Left renal cortex interstitium (tissue), 4 donors: ENCODE measurements at places on chromosomes 3 and 15. TPM values are rescaled to one million over a fixed set of nuclear protein-coding genes. Genes with fewer than 3 reads are reported as not detected.

DNA sequence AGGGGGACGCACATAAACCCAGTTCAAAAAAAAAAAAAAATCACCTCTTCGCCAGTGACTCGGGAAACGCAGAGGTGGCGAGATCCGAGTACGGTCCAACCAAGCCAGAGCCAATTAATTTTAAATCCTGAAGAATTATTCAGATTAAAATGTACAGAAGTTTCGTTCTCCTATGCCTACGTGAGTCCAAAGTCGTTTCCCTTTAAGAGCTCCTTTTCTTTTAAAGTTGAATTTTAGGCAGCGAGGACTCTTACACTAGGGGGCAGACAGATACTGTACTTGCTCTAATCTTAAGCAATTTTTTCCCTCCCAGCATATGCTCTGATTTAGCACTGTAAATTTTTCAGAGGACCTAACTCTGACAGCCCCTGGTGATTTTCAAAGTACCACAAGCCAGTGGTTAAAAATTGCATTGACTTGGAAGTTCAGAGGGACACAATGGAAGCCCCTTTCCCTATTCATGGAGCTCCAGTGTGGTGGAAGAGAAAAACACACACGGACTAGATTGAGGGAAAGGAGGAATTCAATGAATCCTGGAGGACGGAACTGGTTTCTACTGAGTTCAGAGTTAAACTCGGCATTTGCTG is 3.3 kb upstream of the NR2F2 start:
- peak; percentile 82 for DNase-seq

DNA sequence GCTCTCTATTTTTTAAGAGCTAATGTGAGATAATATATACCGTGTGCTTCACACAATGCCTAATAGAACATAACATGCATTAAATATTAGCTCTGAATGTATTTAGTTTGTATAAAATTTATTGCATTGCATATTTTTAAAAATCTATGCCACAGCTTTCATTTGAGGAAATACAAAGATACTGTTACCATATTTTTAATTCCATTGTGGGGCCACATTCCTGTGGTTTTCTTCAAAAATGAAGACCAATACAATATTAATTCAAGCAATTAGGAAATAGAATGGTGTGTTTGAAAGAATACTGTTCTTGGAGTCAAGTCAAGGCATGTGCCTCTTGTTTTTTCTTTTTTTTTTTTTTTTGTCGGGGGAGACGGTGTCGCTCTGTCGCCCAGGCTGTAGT is 95.4 kb upstream of the CADPS start:
- no peak for DNase-seq

DNA sequence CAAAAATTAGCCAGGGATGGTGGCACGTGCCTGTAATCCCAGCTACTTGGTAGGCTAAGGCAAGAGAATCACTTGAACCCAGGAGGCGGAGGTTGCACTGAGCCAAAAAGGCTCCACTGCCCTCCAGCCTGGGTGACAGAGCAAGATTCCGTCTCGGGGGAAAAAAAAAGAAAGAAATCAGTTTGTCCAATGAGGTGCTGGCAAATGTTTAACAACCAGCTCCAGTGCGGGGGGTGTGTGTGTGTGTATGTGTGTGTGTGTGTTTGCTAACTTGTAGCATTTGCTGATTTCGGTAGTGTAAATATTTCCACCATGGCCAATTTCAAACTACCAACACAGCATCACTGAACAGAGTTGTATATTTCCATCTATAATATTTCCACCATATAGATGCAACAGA is 23.8 kb upstream of the IDH2 start:
- DNase-seq, result no peak

DNA sequence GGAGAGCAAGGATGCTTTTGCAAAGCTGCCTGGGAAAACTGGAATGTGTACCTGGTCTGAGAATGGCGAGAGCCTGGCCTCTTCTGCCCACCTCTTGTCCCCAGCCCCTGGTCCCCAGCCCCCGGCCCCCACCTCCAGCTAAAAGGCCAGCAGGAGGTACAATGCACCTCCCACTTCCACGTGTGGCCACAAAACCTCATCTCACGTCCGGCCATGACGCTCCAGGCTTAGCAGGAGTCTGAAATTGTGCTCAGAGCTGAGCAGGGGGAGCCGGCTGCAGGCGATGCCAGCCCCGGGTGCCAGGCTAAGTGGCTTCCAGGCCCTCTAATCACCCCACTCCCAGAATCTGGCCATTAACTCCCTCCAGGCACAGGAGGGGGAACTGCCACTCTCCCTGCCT is 83.1 kb upstream of the PRR20G start:
- DNase-seq, result no peak

Gene RTP3
- polyA plus RNA-seq, result not detected

- DNase-seq, result no peak
Observed at GRCh38 chr3:185151101-185151963, 1.5 kb downstream of the C3orf70 start.
